LHCN-M2 (cell line): ENCODE measurements at places on chromosomes 4 and X. TPM values are rescaled to one million over a fixed set of nuclear protein-coding genes. Genes with fewer than 3 reads are reported as not detected.

DNA sequence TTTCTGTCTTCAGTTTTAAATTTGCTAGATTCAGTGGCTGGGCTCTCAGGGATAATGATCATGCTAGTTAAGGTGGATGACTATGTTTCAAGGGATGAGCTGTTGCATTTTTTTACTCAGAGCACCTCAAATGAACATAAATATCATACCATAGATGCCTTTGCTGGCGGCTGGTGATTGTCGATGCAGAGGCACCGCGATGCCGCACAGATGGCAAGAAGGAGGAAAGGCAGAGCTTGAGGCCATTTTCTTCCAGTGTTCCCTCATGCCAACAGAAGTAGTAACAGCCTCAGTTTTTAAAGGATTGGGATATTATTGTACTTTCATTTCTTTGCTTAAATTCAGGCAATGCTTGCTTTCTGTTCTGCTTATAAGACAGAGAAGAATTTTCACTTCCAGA, 654.7 kb upstream of the IGFBP7 start:
- DNase-seq: no peak

DNA sequence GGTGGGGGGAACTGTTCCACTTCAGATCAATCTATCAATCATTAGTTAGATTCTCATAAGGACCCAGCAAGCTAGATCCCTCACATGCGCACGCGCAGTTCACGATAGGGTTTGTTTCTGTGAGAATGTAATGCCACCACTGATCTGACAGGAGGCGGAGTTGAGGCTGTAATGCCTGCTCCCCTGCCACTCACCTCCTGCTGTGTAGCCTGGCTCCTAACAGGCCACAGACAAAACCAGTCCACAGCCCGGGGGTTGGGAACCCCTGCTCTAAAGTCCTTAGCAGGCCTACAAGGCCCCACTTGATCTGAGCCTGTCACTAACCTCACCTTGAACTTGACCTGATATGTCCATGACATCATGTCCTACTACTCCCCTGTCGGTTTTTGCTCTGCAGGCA, 30.3 kb downstream of the ARL9 start:
- DNase-seq: no peak

GRCh38 chrX:133590703-133591505, 175.6 kb upstream of the GPC4 start:
- peak; percentile 35 for DNase-seq

GRCh38 chrX:133747196-133747595, 238.2 kb downstream of the GPC3 start:
- DNase-seq: no peak

DNA sequence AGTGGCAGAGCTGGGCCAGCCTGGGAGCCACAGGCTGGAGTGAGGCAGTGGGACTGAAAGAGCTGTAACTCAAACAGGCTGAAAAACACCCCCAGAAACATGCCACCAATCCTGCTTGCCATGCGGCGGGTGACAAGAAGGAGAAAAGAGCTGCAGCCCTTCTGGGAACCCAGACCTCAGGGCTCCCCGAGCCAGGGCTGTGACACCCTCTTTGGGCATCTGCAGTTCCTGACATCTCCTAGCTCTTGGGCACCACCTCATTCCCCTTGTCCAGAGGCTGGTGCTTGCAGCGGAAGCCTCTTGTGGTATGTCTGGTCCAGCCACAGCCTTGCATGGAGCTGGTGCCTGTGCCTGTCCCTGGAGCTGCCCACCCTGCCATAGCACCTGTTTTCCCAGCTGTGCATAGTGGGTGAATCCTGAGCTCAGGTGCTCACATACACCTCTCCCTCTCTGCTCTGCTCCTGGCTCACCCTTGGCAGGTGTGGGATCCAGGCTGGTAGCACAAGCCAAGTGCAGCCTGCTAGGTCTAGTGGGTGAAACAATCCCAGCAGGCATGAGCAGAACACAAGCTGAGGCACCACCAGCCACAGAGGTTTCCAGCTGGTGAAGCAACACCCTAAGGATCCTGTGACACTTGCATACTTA, 149.0 kb downstream of the CXXC4 start:
- DNase-seq: no peak

GRCh38 chrX:46703980-46704379, 54.9 kb downstream of the SLC9A7 start:
- DNase-seq: no peak

DNA sequence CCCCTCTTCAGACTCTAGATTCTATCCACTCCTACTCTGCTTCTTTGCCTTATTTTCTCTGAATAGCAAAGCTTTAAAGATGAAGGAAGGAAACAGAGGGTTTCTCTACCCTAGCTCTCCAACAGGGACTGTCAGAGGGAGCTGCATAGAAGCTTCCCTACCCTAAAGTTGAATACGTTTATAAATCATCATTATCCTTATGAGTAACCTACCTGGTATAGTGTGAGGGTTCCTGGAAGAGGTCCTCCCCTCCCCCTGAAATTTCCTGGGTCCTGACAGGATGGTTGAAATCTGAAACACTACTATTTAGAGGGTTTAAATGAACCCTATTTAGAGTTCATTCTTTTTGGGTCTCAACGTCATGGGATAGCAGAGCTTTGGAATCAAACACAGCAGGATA, 187.0 kb upstream of the RBPJ start:
- DNase-seq: no peak

DNA sequence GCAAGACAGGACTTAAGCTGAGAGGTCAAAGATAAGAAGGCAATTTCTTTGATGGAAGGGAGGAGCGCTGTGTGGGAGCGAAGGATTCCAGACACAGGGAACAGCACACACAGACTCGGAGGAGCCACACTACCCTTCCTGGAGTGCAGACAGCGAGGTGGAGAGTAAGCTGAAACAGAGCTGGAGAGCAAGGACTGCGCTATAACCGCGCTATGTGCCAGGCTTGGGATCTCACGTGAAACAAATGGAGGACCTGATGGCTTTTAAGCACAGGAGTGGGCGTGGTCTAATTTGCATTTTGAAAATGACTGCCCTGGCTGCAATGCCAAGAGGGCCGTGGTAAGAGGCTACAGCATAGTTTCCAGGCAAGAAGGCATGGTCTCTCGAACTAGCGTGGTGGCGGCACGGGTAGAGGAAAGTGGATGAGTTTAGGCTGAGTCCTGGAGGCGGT, 113.9 kb upstream of the SORBS2 start:
- DNase-seq: no peak

- DNase-seq: no peak
These were observed 61.7 kb downstream of the HADH start for GRCh38 chr4:108051343-108051742.

- DNase-seq: no peak
These were observed 176.0 kb downstream of the COX18 start for GRCh38 chr4:72893354-72894066.

GRCh38 chr4:42519803-42520417, 122.6 kb downstream of the SHISA3 start:
- peak; percentile 26 for DNase-seq

- no peak for DNase-seq
These were observed 183.7 kb upstream of the LDB2 start for GRCh38 chr4:17082186-17082585.

DNA sequence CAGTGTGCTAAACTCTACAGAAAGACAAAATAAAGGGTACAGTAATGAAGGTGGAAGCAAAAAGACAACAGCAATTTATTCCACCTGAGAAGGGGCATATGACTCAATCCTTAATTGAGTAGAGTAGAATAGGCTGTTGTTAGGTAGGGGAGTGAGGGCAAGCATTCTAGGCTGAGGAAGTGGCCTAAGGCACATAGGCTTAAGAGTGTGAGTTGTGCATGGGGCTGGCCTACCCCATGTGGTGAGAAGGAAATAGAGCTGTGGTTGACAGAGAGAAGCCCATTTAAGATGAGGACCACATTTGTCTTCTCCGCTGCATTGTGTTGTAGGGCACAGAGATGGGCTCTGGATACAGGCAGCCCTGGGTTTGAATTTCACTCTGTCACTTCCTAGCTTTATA, 3.4 kb upstream of the ZCCHC18 start:
- no peak for DNase-seq

GRCh38 chrX:136076942-136077341, 70.4 kb upstream of the FHL1 start:
- DNase-seq: no peak

DNA sequence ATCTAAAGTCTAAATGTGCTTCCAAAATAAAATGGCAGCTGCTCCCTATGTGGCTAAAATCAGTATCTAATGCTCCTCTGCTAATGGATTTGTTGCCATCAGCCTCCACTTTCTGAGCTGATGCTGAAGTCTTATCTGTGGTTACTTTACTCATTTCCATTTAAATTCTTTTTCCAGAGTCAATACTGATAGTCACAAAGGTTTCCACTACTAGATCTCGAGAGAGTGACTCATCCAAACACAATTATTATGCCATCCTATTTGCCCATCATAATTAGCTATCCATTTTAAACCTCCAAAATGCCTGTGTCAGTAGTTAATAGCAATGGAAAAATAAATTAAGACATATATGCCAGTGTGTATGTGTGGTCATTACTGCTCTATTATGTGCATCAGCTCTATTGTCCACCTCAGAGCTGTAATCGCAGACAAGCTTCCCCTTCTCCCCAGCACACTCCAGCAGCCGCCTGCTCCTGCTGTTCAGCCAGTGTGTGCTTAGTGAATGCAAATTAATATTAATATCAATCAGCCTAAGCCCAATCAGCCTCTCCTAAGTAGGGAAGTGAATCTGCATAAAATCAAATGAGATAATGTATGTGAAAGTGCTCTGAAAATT, 199.8 kb upstream of the ZIC3 start:
- DNase-seq: no peak

DNA sequence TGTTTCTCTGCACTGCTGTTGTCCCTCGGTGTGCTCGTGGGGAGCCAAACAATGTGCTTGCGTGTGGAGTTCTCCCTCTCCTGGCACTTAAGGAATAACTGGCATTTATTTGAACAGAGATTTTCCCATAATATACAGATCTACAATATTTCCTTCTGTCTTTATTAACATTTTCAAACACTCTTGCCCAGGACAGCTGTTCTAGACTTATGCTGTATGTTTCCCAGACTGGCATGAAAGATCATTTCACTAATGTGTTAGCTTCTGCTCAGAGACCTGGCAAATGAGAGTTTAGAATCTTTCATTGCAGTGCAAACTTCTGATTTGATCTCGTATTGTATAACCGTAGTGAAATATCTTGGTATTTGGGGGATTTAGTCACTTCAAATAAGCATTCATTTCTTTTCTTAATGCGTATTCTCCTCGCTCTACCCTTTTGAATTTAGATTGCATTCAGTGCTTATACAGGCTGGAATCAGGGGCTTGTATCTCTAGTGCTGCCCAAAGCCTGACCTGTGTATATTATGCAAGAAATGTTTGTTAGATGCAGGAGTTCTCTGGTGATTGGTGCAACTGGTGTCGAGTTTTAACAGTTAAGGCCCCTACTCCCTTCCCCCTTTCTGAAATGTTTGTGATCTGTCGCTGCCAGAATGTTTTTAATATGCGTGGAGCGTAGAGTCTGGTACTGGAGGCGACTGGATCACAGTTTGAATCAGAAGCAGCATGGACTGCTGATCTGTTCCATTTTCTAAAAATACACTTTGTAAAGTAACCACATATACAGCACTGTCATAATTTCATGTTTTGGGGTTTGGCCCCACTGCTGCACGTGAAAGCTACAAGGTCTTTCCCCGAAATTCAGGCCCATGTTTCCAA, 326.3 kb downstream of the ARHGAP10 start:
- no peak for DNase-seq

DNA sequence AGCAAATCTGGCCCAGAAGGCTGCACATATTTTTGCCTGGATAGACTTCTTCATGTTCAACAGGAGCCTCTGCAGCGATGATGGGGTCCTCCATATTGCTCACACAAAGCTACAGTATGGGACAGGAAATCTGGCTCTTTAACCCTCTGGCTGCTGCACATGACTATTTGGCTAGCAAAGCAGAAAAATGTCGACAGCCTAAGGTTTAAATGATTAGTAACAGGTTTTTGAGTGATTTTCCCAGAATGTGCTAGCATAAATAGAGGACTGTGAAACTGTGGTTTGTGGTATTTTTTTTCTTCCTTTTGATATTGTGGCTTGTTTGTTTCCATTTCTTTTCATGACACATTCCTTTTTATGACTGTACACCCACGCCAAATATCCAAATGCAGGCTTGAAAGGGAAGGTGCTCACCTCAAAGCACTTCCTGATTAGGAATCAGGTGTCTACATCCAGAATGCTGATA, 120.2 kb upstream of the GK2 start:
- DNase-seq: peak; percentile 45

DNA sequence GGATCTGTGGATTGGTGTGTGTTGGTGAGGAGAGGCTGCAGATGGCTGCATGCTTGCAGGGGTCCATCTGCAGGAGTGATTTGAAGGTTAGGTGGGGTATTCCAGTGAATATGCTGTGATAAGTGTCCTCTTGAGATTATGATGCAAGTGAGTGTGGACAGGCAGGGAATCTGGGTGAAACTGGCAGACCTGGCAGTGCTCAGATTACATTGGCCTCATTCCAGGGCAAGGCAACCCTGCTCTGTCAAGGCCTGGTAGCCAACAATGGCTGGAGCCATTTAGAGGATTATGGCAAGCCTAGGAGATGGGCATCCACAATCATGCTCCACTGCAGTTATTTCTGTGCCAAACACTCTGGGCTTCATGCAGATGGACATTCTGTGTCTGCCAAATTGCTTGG, 113.9 kb downstream of the RTL3 start:
- no peak for DNase-seq

- DNase-seq: no peak
These were observed 124.5 kb upstream of the NOCT start for GRCh38 chr4:138890891-138891570.

DNA sequence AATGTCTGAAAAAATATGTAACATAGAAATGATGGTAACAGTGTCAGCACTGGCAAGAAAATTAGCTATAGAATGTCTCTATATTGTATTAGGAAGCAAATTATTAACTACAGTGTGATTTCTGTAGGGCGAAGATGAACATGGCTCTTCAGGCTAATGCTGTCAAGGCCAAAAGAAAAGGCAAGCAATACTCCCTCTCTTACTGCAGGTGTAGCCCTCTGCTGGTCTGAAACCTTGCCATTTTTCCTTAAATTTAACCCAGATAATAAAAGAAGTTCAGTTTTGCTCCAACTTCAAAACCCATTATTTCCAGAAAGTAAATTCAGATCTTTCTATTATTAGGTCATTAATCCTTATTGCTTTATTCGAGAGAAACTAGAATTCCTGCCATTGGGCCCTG, 215.9 kb downstream of the LRBA start:
- DNase-seq: no peak

GRCh38 chrX:68433155-68433980, at the start of gene OPHN1:
Gene OPHN1, minus strand, starts transcription at chrX:68433495. Its CDS starts 475 bp downstream, at chrX:68433020.
- peak; percentile 75 for DNase-seq

The HSPA4L gene
- total RNA-seq: 8.8 and 11.3 TPM in 2 replicates

The CA5B gene
- total RNA-seq: 18.4 and 29.7 TPM in 2 replicates

The SLC25A4 gene
- 7.3 and 8.2 TPM in 2 replicates for total RNA-seq

The CXCL11 gene
- 0.40 TPM in 1 of 2 replicates, not detected in the other for total RNA-seq

The USP51 gene
- 0.77 and 1.0 TPM in 2 replicates for total RNA-seq

The GRPEL1 gene
- 40.2 and 56.1 TPM in 2 replicates for total RNA-seq

The KDR gene
- total RNA-seq: 15.8 and 19.3 TPM in 2 replicates

The VCX gene
- not detected in 2 replicates for total RNA-seq

The ARHGEF6 gene
- total RNA-seq: 21.7 and 30.2 TPM in 2 replicates

The NUDT11 gene
- 14.1 and 15.2 TPM in 2 replicates for total RNA-seq

The GLUD2 gene
- total RNA-seq: 0.34 and 0.45 TPM in 2 replicates

The F8A2 gene
- not detected in 2 replicates for total RNA-seq

The STK32B gene
- total RNA-seq: 0.52 and 0.77 TPM in 2 replicates

The SSX2 gene
- not detected in 2 replicates for total RNA-seq

The ENPEP gene
- total RNA-seq: 0.13 and 0.17 TPM in 2 replicates

The MAGEA3 gene
- total RNA-seq: not detected in 2 replicates

The TCEAL6 gene
- total RNA-seq: not detected in 2 replicates

The SPIN2A gene
- total RNA-seq: 0.06 and 0.17 TPM in 2 replicates

The LINC00632 gene
- total RNA-seq: 5.8 and 6.3 TPM in 2 replicates

The TEX13B gene
- total RNA-seq: not detected in 2 replicates

The UGT2B17 gene
- total RNA-seq: not detected in 2 replicates

The TMEM144 gene
- 6.2 and 7.9 TPM in 2 replicates for total RNA-seq

The MAGEA10 gene
- not detected in 2 replicates for total RNA-seq

The BEND2 gene
- total RNA-seq: not detected in 2 replicates

The CLDN34 gene
- not detected in 2 replicates for total RNA-seq

The NPY2R gene
- not detected in 2 replicates for total RNA-seq
